ENCODE measurements at places on chromosomes 5 and 9.

GRCh38 chr5:5271786-5272321 is 131.7 kb downstream of the ADAMTS16 start:
- DNase-seq: no peak

GRCh38 chr5:163846512-163846911 is 341.1 kb downstream of the MAT2B start:
- DNase-seq: no peak

DNA sequence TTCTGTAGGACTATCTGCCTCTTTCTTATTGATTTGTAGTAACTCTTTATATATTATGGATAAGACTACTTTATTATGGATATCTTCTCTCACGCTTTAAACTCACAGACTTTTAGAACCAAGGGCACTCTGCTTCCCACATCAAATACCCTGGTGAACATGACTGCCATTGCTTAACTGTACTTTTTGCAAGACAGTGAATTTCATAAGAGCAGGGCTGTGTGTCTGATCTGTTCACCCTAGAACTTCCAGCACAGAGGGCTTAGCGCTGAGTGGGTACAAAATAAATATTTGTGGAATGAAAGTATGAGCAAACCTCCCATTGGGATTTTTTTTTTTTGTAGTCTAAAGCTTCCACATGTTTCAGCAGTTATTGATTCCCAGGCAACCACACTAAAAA is 84.8 kb downstream of the CFAP77 start:
- no peak for DNase-seq

- DNase-seq: no peak
Measured at GRCh38 chr9:129136446-129137035, 25.3 kb downstream of the PTPA start.

GRCh38 chr9:136233411-136233810 is 12.2 kb downstream of the QSOX2 start:
- no peak for DNase-seq

GRCh38 chr9:116715751-116716150 is 28.6 kb downstream of the TRIM32 start:
- DNase-seq: no peak

DNA sequence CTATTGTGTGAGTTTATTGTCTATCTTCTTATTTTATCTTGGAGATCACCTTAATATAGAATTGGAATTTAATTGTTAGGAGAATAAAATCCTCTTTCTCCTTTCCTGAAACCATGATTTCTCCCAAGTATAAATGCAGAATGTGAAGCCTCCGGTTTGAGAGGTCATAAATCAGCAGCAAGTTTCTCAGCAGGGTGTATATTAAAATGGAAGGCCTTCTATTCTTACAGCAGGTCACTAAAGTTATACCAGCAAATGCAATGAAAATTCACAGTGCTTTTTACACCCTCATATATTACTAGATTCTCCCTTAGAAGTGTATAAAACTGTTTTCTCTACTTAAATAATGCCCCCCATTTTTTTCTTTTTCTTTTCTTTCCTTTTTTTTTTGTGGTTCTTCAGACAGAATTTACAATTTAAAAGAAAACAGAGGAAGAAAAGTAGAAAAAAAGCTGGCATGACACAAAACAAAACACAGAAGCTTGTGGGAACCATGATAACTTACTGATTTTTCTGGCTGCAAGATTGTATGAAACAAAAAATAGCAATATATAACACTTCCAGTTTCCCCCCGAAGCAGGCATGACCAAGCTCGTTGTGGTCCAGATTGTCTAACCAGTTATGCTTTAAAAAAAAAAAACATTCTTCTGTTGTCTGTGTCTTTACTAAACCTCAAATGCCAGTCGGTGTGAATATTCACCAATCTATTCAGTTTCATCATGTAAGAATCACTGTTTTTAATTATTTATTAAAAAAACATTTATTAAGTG is 211.2 kb downstream of the RAB3C start:
- DNase-seq: no peak

DNA sequence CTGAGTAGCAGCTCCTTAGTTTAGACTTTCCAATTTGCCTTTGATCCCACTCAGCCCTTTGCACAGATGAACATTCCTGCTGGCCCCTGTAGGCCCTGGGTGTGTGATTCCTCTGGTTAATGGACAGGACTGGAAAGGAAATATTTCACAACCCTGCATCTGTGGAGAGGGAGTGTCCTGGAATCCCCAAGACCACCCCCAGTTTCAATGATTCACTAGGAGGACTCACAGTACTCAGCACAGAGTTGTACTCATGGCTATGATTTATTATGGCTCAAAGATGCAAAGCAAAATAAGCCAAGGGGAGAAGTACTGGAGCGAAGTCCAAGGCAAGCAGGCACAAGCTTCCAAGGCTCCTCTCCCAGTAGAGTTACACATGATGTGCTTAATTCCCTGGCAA is 42.4 kb upstream of the TJP2 start:
- no peak for DNase-seq

Data from stimulated activated CD4-positive, alpha-beta T cell treated with anti-CD3 and anti-CD28 coated beads, Interleukin-4, amount 100 ng/mL, for 48 hours (primary cell).